ENCODE measurements at places on chromosomes 11 and 22.

GRCh38 chr11:59767225-59767611, 12.0 kb downstream of the STX3 start:
- no peak for DNase-seq

- no peak for DNase-seq
These were observed 91.2 kb upstream of the BID start for GRCh38 chr22:17865183-17866055.

GRCh38 chr11:121418625-121419114, 33.4 kb upstream of the SORL1 start:
- DNase-seq: peak; percentile 9

GRCh38 chr22:32911503-32911902, 110.0 kb downstream of the TIMP3 start:
- DNase-seq: no peak
